ENCODE measurements at places on chromosomes 11 and 22.

DNA sequence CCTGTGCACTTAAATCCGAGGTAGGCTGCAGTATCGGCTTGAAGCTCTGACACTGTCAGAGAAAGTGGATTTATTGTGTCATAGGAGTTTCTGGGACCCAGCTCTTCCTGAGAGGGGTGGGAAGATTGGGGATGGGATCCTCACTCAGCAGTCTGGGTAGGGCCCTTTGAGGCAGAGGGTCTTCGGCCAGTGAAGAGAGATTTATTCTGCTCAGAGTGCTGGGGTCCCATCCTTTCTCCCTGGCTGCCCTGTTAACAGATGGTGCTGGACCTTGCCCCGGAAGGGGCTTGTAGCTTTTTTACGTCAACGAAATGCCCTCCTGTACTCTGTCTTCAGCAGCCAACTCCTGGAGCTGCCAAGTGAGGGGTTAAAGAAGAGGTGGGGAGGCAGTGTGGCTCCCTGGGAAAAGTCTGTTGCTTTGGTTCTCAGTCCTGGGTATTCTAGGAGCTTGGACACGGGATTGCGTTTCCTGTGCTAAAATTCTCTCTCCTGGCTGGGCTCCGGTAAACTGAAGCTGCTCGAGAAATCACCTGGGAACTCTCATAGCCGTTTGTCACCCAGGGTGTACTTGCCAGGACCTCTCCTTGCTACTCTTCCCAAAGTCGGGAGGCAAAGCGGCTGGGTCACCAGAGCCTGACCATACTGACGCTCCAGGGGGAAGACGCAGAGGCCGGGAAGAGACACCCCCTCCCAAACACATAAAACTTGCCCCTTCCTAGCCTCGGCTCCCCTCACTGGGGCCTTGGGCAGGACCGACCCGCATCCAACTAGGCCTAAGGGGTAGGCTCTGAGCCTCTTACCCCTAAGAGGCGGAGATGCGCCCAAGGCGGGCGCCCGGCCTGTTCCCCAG lies 806 bp upstream of the SMDT1 start:
- DNase-seq: no peak

- no peak for DNase-seq
Measured at GRCh38 chr11:70527429-70528045, 129.2 kb downstream of the CTTN start.

GRCh38 chr22:17411213-17411612 lies 42.0 kb downstream of the CECR2 start:
- no peak for DNase-seq

DNA sequence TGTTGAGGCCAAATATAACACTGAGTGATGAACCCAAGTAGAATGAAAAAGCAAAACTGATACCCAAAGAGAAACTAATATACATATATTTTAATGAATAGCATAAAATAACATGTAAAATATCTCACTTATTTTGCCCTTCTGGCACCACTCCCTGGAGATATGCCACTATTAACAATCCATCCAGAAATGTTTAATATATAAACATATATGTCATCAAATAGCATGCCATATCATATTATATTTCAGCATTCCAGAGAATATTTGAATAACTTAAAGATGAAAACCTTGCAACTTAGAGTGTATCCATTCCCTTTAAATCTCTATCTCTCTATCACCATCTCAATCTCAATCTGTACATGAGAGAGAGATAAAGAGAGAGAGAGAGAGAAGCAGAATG lies 1073.3 kb upstream of the RAG2 start:
- DNase-seq: no peak

DNA sequence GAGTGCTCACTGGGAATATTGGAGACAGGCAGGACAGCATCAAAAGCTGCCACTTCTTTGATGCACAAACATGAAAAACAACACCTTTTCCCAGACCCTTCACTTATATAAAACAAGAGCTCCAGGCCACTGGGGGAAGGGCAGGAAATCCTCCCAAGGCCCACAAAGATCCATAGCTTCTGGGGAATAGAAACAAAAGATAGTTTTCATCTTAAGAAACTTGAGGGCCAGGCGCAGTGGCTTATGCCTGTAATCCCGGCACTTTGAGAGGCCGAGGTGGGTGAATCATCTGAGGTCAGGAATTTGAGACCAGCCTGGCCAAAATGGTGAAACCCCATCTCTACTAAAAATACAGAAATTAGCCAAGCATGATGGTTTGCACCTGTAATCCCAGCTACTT lies 15.3 kb downstream of the RTL6 start:
- DNase-seq: no peak

- no peak for DNase-seq
Measured at GRCh38 chr22:49566693-49567092, 261.0 kb downstream of the BRD1 start.

DNA sequence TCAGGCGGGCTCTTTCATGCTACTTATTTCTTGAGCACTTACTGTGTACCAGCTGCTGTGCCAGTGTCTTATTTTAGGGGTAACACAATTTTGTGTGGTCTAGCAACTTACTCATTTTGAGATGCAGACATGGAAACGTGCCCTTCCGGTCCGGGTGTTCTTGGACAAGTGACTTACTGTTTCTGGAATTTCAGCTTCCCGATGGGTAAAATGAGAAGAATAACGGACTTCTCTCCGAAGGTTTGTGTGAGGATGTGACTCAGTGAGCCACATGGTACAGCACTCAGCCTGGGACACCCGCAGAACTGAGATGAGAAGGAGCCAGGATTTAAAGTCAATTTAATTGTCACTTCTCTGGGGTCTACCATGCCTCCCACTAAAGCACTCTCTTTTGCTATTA lies 114.5 kb upstream of the SYT13 start:
- no peak for DNase-seq

DNA sequence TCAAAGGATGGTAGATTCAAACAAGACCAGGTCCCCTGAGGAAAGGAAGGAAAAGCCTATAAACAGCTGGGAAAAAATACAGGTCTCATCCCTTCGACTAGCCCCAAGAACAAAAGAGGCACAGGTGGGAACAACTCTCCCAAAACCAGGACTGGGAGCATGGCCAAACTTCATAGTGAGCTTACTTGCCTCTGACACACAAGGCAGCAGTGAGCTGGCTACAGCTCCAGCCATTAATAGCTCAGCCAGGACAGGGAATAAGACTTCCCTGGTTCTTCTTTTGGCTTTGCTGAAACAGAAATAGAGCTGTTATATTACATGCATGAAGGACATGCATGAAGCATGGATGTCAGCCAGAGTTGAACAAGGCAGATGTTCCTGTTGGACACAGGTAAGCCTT lies at the start of gene OR10A2:
TSS of gene OR10A2 (plus strand) at position 97 of the 400 bp plus-strand sequence. CDS start 6,698 bp downstream, outside the sequence.
- DNase-seq: no peak

DNA sequence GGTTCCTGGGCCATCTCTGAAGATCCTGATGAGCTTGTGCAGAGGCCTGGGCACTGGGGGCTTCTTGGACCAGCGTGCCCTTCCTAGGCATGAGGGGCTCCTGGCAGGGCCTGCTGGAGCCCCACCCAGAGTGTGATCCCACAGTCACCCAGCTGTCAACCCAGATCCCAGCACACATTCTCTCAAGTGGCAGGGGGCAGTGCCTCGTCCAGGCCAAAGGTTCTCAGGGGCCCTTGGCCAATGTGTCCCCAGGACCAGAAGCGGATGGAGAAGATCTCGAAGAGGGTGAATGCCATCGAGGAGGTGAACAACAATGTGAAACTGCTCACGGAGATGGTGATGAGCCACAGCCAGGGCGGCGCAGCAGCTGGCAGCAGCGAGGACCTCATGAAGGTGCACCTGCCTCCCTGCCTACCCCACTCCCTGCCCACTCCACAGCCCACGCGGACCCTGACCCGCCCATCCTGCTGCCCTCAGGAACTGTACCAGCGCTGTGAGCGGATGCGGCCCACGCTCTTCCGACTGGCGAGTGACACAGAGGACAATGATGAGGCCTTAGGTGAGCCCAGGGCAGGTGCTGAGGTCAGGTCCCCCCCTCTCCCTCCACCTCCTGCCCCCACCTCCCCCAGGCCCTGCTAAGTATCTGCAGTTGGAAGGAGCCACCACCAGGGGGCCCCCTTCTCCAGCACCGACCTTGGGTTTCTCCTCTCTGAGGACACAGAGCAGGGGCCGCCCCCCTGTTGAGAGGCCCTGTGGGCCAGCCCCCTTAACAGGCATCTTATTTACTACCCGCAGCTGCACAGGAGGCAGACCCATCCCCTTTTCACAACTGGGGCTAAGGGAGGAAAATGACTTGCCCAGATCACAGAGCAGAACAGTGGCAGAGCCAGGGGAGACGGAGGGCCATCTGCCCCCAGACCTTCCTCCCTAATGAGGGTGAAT lies 14.7 kb downstream of the GGA1 start:
- peak; percentile 76 for DNase-seq

GRCh38 chr11:59302991-59303390 lies 55.7 kb upstream of the OR5AN1 start:
- DNase-seq: no peak

DNA sequence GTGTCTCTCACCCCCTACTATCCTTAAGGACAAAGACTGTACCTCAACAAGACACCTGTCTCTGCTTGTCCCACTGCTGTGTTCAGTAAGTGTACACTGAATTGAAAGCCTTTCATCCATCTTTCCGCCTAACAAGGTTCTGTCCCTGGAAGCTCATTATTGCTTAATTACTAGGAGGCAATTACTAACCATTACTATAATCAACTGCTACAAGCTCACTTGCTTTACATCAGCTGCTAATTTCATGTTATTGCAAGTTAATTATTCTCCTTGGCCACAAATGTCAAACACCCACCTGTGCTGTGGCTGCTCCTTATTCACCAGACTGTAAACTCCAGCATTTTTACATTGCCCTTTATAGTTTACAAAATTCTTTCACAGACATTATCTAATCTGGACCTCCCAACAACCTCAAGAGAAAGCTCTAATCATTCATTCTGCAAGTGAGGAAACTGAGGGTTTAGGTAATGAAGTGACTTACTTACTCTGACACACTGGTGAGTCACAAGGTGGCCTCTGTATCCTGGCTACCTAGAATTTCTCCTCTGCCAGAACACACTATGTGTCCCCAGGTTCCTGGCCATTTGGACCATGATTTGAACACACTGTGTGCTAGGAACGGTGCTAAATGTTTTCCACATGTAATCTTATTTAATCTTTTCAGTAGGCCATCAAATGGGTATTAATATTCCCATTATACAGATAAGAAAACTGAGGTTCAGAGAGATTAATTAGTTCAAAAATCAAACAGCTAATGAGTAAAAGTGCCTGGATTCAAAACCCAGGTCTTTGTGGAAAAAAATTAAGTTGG lies 66.7 kb downstream of the RAB30 start:
- DNase-seq: no peak

GRCh38 chr22:48333816-48334735 lies 1493.6 kb downstream of the BRD1 start:
- DNase-seq: no peak

DNA sequence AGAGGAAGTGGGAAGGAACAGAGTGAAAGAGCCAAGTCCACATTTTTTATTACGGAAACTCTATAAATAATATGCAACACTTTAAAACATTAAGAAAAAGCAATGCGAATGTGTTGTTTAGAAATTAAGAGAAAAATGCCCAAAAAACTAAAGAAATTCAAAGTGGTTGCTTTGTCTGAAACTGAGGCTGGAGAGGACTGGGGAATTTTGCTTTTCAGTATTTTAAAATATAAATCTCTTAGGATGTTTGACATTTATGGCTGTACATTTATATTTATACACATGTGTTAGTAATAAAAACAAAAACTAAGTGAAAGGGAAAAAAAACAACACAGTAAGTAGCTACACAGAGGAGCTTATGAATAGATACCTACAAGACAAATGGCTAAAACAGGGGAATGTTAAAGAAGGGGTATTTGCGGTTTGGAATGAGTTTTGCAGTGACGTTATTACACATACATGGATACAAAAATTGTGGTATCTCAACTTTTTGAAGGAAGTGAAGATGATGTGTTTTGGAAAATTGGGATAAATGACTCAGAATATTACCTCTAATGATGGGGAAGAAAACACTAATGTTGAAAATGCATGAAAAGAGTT lies 97.0 kb upstream of the DRD2 start:
- no peak for DNase-seq

GRCh38 chr11:131279654-131280384 lies 90.6 kb upstream of the NTM start:
- no peak for DNase-seq

- no peak for DNase-seq
Measured at GRCh38 chr22:24483976-24484545, 11.1 kb upstream of the UPB1 start.

GRCh38 chr11:46075168-46075567 lies 46.1 kb downstream of the PHF21A start:
- no peak for DNase-seq

- DNase-seq: no peak
Measured at GRCh38 chr11:79956061-79956460, 515.2 kb upstream of the TENM4 start.

DNA sequence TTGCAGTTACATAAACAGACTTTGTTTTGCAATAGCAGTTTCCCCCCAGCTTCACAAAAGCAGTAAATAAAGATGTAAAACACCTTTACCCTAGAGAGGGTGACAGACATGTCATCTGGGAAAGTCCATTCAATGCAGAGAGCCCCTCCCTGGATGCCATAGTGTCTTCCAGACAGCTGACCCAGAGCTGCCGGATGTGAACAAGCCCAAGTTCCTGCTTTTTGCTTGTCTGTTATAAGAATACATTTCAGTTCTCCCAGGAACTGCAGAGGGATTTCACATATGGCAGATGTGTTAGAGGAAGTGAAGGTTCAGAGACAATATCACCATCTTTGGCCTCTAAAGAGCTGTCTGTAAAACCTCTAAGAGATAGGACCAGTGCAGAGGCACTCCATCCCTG lies 48.9 kb downstream of the RELT start:
- no peak for DNase-seq

GRCh38 chr11:48041877-48042695 lies 61.7 kb downstream of the PTPRJ start:
- no peak for DNase-seq

DNA sequence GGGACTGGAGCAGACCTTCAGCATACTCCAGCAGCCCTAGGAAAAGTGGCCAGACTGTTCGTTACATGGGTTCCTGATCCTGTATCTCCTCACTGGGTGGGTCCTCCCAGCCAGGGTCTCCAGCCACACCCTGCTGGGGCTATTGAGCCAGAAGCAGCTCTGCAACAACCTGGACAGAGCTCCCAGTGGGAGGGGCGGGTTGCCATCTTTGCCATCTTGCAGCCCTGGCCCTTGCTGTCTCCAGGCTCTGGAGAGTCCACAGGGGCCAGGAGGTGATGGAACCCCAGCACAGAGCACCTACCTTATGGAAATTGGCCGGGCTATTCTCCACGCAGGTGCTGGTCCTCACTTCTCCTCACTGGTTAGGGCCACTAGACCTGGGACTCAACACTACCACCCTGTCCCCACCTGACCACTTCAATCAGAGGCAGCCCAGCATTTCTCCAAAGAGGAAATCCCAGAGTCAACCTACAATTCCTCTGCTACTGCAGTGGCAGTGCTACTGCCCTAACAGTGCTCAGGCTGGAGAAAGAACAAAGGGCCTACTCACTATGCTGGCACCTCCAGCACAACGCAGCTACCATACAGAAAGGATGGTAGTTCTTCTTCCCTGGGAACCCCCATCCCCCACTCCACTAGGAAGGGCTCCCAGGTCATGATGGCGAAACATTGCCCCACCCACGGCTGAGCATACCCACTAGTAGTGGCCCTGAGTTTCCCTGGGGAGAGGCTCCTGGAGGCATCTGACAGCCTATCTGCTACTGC lies 290.2 kb upstream of the NCAM1 start:
- DNase-seq: no peak

- no peak for DNase-seq
Measured at GRCh38 chr11:34013898-34014571, 37.5 kb upstream of the CAPRIN1 start.

Measured in CD4-positive, alpha-beta T cell treated with Interleukin-6 at 100 ng/mL for 8 hours (primary cell).